Mesenteric fat pad (tissue), 1 donor: ENCODE measurements at places on chromosomes 2 and 18. TPM values are rescaled to one million over a fixed set of nuclear protein-coding genes. Genes with fewer than 3 reads are reported as not detected.

- DNase-seq: no peak
These were observed 72.9 kb upstream of the VRK2 start for GRCh38 chr2:57973621-57974186.

- no peak for DNase-seq
These were observed 81.9 kb downstream of the EHBP1 start for GRCh38 chr2:62787386-62787785.

- DNase-seq: peak; percentile 96
These were observed at the start of gene UBR3 for GRCh38 chr2:169827272-169828140. Gene UBR3, plus strand, starts transcription at chr2:169827454. Its CDS starts 54 bp downstream, at chr2:169827508.

DNA sequence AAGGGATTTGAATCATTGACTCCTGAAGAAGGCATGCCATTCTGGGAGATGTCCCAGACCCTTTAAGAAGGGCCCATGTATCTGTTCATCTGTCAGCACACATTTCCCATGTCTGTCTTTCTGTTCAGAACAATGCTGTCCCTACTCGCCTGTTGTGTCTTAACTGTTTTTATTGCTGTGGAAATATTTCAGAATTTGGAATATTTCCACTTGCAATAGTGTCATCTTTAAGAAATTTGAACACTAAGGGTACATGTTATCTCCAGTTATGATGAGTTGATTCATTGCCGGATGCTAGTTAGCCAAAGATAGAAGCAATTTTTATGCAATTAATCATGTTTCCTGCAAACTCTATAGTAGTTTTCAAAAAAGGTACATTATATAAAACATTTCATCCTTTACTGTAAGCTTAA, 36.9 kb upstream of the NT5C1B start:
- no peak for DNase-seq

- no peak for DNase-seq
These were observed 20.0 kb upstream of the MEIS1 start for GRCh38 chr2:66414896-66415295.

DNA sequence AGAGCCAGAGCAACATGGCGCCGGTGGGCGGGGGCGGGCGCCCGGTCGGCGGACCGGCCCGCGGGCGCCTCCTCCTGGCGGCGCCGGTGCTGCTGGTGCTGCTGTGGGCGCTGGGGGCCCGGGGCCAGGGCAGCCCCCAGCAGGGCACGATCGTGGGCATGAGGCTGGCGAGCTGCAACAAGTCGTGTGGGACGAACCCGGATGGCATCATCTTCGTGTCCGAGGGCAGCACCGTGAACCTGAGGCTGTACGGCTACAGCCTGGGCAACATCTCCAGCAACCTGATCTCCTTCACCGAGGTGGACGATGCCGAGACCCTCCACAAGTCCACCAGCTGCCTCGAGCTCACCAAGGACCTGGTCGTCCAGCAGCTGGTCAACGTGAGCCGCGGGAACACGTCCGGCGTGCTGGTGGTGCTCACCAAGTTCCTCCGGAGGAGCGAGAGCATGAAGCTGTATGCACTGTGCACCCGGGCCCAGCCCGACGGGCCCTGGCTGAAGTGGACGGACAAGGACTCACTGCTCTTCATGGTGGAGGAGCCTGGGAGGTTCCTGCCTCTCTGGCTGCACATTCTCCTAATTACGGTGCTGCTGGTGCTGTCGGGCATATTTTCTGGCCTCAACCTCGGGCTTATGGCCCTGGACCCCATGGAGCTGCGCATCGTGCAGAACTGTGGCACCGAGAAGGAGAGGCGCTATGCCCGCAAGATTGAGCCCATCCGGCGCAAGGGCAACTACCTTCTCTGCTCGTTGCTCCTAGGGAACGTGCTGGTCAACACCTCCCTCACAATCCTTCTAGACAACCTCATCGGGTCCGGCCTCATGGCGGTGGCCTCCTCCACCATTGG, 507 bp downstream of the CNNM4 start:
- DNase-seq: no peak

- DNase-seq: no peak
These were observed 143.3 kb downstream of the GLI2 start for GRCh38 chr2:120878970-120879369.

DNA sequence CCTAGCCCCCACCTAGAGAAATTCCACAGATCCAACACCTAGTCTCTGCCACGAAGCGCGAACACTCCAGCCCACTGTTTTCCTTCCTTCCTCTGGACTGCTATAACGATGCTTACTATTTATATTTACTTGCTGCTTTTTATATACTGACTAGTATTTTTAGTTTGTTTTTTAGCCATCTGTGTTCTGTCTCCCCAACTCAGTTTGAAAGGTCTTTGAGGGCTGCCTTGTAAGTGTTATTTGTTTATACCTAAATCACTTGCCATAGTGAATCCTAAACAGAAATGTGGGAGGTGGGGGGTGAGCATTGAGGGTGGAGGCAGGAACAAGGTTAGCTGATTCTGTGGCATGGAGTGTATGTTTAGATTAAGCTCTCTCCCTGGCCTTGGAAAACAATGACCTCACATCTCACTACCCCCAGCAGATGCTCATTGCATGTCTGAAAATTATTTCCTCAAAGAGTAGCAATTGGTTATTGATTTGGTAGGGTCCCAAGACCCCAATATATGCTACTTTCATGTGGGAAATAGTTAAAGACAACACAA, 1.1 kb upstream of the NCKAP5 start:
- no peak for DNase-seq

DNA sequence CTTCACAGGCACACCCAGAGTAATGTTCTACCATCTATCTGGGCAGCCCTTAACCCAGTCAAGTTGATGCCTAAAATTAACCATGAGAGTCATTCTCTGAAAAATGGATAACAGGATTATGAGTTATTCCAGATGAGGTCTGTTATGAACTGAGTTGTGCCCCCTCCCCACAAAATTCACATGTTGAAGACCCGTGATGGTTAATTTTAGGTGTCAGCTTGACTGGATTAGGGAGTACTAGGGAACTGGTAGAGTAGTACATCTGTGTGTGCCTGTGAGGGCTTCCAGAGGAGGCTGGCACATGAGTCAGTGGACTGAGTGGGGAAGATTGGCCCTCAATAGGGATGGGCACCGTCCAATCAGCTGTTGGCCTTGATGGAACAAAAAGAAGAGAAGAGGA, 110.4 kb upstream of the MYCN start:
- DNase-seq: no peak

DNA sequence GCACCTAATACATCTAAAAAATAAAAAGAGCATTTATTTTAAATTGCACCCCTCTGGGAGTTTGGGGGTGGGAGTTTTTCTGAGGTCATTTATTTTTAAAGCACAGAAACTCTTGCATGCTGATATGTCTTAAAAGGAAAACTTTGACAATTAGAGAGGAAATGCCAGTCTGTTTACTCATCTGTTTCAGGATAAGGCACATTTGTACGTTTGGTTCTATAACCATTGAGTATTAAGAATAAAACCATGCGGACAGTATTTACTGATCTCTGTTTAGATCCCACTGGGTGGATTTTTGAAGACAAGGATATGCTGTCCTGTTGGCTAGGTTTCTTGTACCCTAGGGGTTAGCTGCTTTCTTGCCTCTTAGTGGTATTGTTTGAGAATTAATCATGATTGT, 122.9 kb downstream of the TANC1 start:
- no peak for DNase-seq

- no peak for DNase-seq
These were observed at the start of gene SAG for GRCh38 chr2:233307565-233307964. Gene SAG, plus strand, starts transcription at chr2:233307816. Its CDS starts 1,374 bp downstream, at chr2:233309190.

- no peak for DNase-seq
These were observed 42.2 kb downstream of the KANSL1L start for GRCh38 chr2:210128961-210129360.

DNA sequence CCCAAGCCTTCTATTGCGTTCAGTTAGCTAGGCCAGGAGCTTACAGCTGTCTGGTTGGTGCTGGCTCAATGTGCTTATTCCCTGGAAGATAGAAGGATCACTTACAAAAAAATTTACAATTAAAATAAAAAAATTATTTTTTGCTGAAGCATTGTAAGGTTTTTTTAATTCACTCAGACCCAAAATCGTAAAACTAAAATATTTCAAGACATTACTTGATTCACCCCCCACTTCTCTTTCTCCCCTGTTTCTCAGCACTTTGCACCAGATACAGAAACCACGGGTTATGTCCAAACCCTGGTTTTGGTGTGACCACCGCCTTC, 911 bp upstream of the PTPRM start:
- DNase-seq: no peak

- no peak for DNase-seq
These were observed 54.5 kb upstream of the SPP2 start for GRCh38 chr2:233996000-233996399.

GRCh38 chr2:137960223-137960622, 4.0 kb upstream of the HNMT start:
- DNase-seq: no peak

- DNase-seq: no peak
These were observed 580 bp upstream of the NDUFV2 start for GRCh38 chr18:9101730-9102507.

DNA sequence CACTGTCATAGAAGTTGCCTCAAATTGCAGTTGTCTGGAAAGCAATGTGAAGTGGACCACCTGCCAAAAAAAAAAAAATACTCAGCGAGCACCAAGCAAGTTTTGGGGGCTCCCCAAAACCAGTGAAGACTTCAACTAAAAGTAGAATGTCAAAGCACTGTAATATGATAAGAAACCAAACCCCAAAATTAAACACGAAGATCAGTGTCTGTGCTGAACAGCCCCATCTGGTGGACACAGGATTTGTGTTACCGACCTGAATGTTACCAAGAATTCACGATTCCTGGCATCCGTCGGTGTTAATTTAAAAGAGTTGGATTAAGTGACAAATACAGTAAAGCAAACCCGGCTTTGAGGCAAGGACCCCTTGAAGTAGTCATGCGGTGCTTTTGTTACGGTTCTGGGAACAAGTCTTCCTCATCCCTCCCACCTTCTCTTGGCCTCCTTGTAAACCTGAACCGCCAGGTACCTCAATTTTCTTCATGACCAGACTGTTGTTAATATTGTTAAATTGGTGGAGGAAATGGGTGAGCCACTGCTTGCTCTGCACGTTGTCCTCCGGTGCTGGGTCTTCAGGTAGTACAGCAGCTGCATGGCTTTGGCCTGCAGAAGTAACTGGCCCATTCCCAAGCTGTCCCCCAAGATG, 31.3 kb upstream of the SSB start:
- DNase-seq: no peak

GRCh38 chr18:32930695-32931301, 158.0 kb upstream of the KLHL14 start:
- no peak for DNase-seq

DNA sequence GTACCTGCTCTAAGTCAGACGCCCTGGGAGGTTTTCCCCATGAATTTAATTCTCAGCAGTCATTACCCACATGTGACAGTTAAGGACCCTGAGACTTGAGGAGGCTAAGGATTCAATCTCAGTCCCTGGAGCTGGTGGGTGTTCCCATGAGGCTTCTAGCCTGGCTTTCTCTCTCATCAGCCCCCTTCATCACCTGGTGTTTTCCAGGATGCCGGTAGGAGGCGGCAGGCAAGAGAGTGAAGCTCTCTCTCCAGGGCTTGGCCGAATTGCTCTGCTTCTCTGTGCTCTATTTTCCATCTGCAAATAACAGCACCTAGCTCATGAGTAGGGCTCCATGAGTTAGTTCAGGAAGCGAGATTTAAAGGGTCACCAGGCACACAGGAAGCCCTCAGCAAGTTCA, 241.9 kb downstream of the PTPRM start:
- no peak for DNase-seq

DNA sequence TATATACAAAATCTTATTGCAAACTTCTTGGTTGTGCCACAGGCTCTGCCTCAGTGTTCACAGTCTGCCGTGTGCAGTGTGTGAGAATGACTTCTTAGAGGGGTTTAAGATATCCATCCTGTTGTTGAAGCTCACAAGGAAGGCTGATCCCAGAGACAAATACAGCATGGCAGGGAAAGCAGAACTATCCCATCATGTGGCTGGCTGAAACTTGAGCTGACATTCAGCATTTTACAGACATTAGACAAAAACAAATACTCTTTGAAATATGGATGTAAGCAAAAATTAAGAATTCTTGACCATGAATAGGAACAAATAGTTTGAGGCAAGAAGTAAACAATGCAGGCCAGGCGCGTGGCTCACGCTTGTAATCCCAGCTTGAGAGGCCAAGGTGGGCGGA, 12.9 kb upstream of the PUM2 start:
- no peak for DNase-seq

DNA sequence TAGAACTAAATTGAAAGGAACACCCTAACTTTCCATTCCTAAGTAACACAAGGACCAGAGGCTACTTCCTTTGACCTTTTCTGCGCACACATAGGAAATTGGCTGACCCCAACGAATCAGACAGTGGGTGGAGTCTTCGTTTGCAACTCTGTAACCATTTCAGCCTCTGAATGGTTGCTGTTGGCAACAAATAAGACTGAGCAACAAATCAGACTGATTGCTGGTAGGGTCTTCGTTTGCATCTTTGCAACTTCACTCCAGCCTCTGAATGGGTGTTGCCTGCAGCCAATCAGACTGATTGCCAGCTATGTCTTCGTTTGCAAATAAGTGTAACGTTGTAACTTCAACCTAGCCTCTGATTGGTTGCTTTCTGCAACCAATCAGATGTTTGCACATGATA, 34.6 kb downstream of the USP40 start:
- DNase-seq: no peak

DNA sequence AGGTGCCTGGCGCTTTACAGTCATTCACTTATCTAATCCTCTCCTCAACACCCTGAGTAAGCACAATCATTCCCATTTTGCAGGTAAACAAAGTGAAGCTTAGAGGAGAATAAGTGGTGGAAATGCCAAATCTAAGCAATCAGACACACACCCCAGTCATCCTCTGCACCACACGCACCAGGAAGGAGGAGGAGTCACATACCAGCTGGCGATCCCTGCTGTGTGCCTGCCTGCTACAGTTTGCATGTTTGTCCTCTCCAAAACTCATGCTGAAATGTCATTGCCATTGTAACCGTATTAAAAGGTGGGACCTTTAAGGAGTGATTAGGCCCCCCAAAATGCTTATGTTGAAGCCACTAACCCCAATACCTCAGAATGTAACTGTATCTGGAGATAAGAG, 93.7 kb downstream of the LOXHD1 start:
- DNase-seq: no peak

DNA sequence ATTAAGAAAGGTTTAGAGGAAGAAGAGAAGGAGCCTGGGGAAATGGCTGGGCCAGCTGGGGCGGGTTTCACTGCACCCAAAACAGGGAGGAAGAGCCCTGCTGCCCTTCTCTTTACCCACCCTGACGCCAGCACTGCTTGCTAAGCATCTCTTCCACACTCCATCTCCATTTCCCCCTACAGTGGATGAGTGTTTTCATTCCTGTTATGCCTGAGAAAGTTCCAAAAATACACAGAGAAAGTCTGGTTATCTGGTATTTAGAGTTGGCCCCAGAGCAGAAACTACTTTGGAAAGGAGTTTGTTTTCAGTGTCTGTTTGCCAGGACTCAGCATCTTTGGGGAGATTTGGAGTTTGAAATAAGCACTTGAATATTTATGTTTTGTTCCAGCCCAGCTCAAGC, 451.0 kb downstream of the SLC4A3 start:
- no peak for DNase-seq

- DNase-seq: no peak
These were observed 799.7 kb upstream of the ACVR2A start for GRCh38 chr2:147045113-147045512.

GRCh38 chr2:25698752-25699151, 25.4 kb upstream of the DTNB start:
- DNase-seq: no peak

EML6 gene
- 2.4 TPM for total RNA-seq

RBM45 gene
- total RNA-seq: 13.1 TPM

PLB1 gene
- total RNA-seq: 6.3 TPM

UGT1A5 gene
- not detected for total RNA-seq

LYPD6 gene
- not detected for total RNA-seq

RFX8 gene
- 0.16 TPM for total RNA-seq

MYOM1 gene
- 3.9 TPM for total RNA-seq

TEKT4 gene
- 0.22 TPM for total RNA-seq

TRIM43 gene
- not detected for total RNA-seq

KLHL30 gene
- 4.4 TPM for total RNA-seq
